Activated T-helper 2 cell treated with anti-CD3 and anti-CD28 coated beads, Interferon-gamma antibody, Interleukin-2, Interleukin-4, amounts not matched to agents 10 μg/mL and 5 μg/mL and 100 μg/mL, durations not matched to agents 14 hours and 24 hours and 36 hours (primary cell): ENCODE measurements at places on chromosomes 5 and 9. TPM values are rescaled to one million over a fixed set of nuclear protein-coding genes. Genes with fewer than 3 reads are reported as not detected.

DNA sequence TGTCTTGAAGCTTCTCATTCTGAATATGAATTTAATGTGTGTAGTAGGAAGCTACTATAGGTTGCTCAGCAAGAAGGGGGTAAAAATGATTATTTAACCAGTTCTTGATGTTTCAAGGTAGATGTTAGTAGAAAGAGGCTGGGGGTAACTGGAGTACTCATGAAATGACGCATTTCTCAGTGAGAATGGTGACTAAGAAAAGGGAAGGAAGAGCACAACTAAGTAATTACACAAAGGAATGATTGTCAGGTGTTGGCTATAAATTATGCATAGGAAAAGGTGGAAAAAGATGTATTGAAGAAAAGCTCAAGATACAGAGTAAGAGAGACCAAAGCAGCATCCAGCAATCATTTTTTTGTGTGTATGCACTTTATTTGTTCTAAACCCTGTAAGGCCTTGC lies 1.4 kb upstream of the PSIP1 start:
- no peak for DNase-seq

DNA sequence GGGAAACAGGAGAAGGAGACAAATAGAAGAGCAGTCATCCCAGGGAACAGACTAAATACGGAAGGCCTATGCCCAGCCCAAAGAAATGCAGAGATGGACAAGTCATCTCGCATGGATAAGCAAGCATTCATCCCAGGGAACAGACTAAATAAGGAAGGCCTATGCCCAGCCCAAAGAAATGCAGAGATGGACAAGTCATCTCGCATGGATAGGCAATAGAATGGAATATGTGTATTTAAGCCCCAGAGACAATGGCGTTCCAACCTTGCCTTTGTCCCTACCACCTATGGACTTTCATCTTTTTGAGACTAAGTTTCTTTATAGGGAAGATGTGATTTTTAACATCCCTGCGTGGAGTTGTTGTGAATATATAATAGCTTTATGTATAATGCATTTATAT lies 242.2 kb upstream of the TNC start:
- DNase-seq = no peak

DNA sequence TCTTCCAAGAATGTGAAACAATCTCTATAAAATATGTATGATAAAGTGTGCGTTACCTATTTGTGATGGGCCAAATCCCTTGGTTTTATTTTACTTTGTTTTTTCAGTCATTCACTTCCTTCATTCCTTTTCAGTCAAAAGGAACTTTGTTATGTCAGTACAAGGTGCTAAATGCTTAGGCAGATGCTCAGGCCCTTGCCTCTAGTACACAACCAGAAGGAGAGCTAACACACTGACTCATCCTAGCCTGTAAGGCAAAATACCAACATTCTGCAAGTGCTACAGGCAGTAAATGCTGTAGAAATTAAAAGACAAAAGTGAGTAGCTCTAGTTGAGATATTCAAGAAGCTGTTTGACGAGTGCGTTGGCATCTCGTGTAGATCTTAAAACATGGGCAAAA lies 49.4 kb downstream of the TRPM6 start:
- DNase-seq = no peak

GRCh38 chr9:69065660-69066059 lies 30.1 kb downstream of the FXN start:
- DNase-seq = no peak

- no peak for DNase-seq
Observed at GRCh38 chr5:143841446-143841845, 29.5 kb downstream of the HMHB1 start.

GRCh38 chr5:61617039-61617438 lies 285.0 kb downstream of the ZSWIM6 start:
- no peak for DNase-seq

- DNase-seq = no peak
Observed at GRCh38 chr5:156221816-156222215, 105.1 kb upstream of the SGCD start.

DNA sequence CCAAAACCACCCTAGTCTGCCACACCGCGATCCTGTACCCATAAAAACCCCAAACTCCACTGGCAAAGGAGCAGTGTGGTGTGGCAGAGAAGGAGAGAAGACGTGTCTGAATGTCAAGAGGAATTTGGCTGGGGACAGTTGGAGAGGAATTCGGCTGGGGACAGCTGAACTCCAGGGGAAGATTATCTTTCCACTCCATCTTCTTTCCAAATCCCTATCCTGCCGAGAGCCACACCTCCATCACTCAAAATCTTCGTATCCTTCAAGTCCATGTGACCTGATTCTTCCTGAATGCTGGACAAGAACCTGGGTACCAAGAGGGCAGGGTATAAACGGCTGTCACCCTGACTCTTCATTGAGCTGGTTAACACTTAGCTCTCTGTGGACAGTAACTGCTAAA lies 448.1 kb downstream of the ARHGEF28 start:
- DNase-seq = no peak

GRCh38 chr9:120284821-120285220 lies 295.1 kb downstream of the CDK5RAP2 start:
- DNase-seq = no peak

- DNase-seq = no peak
Observed at GRCh38 chr5:131104169-131104808, 60.8 kb downstream of the HINT1 start.

GRCh38 chr9:14565352-14566016 lies 127.7 kb downstream of the ZDHHC21 start:
- no peak for DNase-seq

GRCh38 chr5:138963763-138964371 lies 88.7 kb upstream of the LRRTM2 start:
- DNase-seq = no peak

- DNase-seq = no peak
Observed at GRCh38 chr5:4995014-4995413, 145.1 kb upstream of the ADAMTS16 start.

- DNase-seq = no peak
Observed at GRCh38 chr9:76153902-76154629, 240.2 kb downstream of the RFK start.

GRCh38 chr9:116952436-116952810 lies 265.3 kb downstream of the TRIM32 start:
- DNase-seq = no peak

- no peak for DNase-seq
Observed at GRCh38 chr5:175246889-175247520, 197.0 kb downstream of the DRD1 start.

DNA sequence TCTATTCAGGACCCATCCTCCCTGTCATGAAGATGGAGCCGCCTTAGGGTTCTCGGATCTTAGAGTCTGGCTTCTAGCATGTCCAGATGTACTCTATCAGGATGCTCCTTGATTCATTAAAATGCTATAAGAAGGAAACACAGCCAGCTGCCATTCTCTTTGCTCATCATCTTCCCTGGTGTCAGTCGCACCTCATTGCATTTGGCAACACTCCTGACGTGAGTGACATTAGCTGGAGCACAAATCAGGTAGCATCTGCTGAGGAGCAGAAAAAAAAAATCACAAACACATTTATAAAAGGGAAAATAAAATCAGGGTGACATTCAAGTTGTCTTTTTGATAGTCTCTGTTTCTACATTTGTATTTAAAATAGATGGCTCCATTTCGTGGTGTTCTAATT lies 226.1 kb upstream of the NMUR2 start:
- DNase-seq = no peak

GRCh38 chr9:71937070-71937625 lies 25.7 kb downstream of the C9orf85 start:
- no peak for DNase-seq

- no peak for DNase-seq
Observed at GRCh38 chr5:141598391-141599345, 20.1 kb downstream of the DIAPH1 start.

DNA sequence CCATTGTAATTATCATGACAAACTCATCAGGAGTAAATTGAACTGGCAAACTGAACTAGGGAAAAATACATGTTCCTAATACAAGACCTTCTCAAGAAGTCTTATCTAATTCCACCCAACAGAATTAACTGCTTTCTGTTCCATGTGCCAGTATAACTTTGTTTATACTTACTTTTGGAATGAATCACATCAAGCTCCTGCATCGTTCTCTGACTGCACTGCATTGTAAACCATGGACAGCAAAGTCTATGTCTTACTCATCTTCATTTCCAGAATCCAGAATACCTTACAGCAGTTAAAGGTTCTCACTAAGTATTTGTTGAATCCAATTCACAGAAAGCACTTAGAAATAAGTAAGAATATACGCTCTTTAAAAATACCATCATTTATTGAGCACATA lies 102.8 kb downstream of the PLK2 start:
- no peak for DNase-seq

- DNase-seq = no peak
Observed at GRCh38 chr9:81825846-81826516, 102.2 kb upstream of the SPATA31D4 start.

DNA sequence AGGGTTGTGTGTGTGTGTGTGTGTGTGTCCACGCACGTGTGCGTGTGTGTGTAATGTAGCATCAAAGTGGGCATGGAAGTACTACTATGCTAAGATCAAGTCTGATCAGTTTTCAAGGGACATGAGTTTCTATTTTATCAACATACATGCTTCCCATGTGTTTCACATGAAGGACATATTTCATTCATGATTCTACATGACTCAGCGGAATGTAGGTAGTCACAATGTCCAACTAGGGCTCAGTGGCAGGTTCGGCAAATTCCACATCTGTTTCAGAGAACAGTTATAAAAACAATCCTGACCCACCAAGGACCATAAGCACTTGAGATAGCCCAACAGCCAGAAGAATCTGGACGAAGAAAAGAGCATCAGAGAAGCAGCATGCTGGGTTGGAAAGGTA lies 148.3 kb downstream of the SPOCK1 start:
- no peak for DNase-seq

- DNase-seq = no peak
Observed at GRCh38 chr9:134321531-134321930, 4.7 kb upstream of the RXRA start.

DNA sequence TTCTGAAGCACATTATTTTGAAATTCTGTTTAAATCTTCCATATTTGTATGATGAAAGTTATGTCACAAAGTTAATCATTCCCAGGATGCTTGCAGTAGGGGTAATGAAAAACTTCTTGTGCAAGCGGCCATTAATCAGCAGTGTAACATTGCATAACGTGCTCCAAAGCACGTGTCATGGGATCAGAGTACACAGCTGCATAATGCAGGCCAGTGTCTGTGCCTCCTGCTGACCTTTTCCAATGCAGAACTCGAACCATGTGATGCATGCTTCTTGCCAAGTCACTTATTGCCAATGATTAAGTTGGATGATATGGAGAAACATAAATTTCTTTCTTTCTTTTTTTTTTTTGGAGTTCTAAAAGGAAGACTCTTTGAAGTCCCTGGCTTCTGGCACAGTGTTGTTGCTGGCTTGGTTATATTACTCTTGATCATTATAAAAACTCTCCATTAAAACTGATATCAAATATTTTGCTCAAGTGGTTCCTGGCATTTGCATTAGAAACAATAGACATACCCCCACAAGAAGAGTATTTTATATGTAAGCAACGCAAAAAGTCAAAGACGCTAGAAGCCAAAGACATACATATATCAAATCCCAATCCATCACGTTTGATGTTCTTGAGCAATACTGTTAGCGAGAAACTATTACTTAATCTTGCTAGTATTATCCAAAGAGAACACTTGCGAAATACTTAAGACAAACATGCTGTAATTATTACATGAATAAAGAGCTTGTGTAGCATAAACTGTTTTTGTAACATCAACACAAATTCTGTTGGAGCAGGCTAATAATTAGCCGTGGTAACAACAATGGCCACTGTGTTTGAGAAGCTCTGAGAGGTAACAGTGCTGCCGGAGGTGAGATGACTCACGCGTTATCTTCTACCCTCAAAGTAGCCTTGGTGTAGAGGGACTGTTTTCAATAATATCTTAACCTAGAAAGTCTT lies 164.2 kb downstream of the AUH start:
- no peak for DNase-seq

TMEM215 gene
- not detected in 2 replicates for total RNA-seq

CDHR2 gene
- total RNA-seq = 0.30 and 0.64 TPM in 2 replicates

GNA14 gene
- total RNA-seq = 0.09 TPM in 2 replicates

TMEM174 gene
- total RNA-seq = not detected in 2 replicates

IL3 gene
- total RNA-seq = 140 and 142 TPM in 2 replicates

GABRG2 gene
- total RNA-seq = 1.0 TPM in 1 of 2 replicates, not detected in the other

TAF1L gene
- total RNA-seq = not detected in 2 replicates

GRXCR2 gene
- total RNA-seq = not detected in 2 replicates
